Cerebellum (tissue), 4 donors: ENCODE measurements at places on chromosomes 6 and 20. TPM values are rescaled to one million over a fixed set of nuclear protein-coding genes. Genes with fewer than 3 reads are reported as not detected.

GRCh38 chr20:35487479-35487878 lies 32.1 kb downstream of the CEP250 start:
- no peak for DNase-seq

Gene CDS2
- 69.6 TPM for total RNA-seq

Gene BRD2
- 77.4 TPM for total RNA-seq

GRCh38 chr20:37890643-37891042 lies 12.3 kb upstream of the VSTM2L start:
- DNase-seq = no peak

GRCh38 chr20:47232518-47232917 lies 124.0 kb downstream of the ZMYND8 start:
- DNase-seq = no peak

- DNase-seq = no peak
These were observed 183.8 kb downstream of the PTPRK start for GRCh38 chr6:128336436-128337095.

Gene DNAJC5
- 53.4 TPM for total RNA-seq

DNA sequence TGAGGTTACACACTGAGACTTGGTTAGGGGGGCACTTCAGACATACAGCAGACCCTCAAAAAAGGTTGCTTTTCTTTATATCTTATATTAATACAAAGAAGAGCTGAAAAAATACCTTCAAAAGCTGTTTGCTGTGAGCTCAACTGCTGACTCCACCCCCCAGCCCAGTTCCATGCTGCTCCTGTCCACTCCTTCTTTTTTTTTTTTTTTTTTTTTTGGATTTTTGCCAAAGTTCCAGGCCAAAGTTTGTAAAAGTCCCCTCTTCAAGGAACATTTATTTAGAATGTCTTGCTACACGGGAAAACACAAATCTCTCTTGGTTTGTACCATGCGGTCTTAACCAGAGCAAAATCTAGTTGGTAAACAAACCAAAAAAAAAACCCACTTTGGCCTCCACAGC lies 85.3 kb upstream of the AKAP12 start:
- no peak for DNase-seq

GRCh38 chr6:40585651-40586269 lies 1.4 kb downstream of the LRFN2 start:
- peak; percentile 38 for DNase-seq

DNA sequence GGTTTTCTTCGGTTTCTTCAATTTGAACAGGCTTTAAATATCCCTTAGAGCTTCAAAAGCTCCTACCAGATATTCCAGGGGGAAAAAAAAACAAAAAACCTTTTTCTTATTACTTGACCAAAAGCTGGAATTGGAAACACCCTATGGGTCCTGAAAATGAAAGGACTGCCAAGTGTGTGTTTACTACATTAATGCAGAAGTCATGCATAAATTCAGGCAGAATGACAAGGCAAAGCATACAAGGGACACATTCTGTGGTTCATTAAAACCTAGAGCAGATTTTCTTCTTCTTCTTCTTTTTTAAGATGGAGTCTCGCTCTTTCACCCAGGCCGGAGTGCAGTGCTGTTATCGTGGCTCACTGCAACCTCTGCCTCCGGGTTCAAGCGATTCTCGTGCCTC lies 119.1 kb downstream of the GMDS start:
- DNase-seq = no peak

GRCh38 chr6:158041370-158041769 lies 59.7 kb downstream of the SYNJ2 start:
- no peak for DNase-seq

Gene MROH8
- total RNA-seq = 4.2 TPM

GRCh38 chr20:12700701-12701100 lies 308.1 kb upstream of the SPTLC3 start:
- no peak for DNase-seq

GRCh38 chr20:45361793-45362192 lies 1.2 kb upstream of the SYS1 start:
- no peak for DNase-seq

- DNase-seq = no peak
These were observed 95.0 kb upstream of the MLN start for GRCh38 chr6:33898771-33899170.
